ENCODE measurements at places on chromosomes 2 and 18.

DNA sequence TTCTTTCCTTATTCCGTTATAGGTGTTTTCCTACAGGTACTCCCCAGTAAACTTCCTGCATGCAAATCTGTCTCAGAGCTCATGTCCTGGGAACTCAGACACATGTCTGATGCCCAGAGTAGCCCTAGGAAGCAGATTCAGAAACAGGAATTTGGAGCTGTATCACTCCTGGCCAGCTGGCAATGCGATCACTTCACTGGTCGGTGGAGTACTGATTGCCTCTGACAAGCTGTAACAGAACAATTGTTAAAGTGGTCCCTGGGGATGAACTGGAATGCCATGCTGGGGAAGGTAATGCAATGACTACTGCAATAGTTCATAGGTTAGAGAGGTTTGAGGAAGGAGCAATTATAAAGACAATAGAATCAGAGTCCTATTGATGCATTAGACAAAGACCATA, 131.6 kb upstream of the DOCK10 start:
- DNase-seq = no peak

DNA sequence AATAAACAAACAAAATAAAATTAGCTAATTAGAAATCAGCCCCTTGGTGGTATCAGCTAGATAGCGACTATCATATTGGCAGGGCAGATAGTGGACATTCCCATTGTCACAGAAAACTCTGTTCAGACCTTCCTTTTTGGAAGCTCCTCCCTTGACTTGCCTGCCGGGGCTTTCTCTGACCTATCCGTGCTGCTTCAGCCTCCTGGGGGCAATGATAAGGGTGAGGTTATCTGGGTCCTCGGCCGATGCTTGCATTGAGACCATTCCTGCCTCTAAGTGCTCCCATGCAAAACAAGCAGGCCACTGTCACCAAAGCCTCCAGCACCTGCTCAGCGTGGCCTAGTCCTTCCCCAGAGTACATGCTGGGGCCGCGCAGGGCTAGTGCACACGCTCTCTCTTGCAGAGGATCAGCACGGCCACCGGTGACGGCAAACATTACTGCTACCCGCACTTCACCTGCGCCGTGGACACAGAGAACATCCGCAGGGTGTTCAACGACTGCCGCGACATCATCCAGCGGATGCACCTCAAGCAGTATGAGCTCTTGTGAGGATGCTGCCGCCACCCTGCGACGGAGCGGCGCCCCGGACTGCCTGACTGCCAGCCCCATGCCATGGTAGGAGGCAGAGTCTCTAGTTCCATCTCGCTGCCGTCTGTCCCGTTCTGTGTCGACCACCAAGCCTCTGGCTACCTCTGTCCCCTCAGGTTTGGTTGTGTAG, 27.4 kb downstream of the MPPE1 start:
- DNase-seq = no peak

DNA sequence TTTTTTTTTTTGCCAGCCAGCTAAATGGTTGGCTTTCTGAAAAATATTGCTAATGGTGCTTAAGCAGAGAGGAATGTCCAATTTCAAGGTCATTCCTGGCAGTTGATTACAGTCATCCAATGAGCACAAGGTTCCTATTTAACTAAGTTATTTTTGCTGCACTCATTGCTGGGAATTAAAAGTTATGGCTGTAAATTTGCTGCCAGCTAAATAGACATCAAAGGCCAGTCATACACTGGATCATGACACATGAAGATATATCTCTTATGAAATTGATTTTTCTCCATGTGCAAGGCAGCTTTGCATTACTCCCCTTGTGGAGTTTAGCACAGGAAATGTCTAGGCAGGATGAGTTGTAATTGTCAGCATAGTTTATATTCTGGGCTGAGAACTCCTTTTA, 1898.4 kb upstream of the CELF4 start:
- no peak for DNase-seq

- DNase-seq = no peak
Observed at GRCh38 chr2:190159453-190159852, 96.9 kb upstream of the MSTN start.

DNA sequence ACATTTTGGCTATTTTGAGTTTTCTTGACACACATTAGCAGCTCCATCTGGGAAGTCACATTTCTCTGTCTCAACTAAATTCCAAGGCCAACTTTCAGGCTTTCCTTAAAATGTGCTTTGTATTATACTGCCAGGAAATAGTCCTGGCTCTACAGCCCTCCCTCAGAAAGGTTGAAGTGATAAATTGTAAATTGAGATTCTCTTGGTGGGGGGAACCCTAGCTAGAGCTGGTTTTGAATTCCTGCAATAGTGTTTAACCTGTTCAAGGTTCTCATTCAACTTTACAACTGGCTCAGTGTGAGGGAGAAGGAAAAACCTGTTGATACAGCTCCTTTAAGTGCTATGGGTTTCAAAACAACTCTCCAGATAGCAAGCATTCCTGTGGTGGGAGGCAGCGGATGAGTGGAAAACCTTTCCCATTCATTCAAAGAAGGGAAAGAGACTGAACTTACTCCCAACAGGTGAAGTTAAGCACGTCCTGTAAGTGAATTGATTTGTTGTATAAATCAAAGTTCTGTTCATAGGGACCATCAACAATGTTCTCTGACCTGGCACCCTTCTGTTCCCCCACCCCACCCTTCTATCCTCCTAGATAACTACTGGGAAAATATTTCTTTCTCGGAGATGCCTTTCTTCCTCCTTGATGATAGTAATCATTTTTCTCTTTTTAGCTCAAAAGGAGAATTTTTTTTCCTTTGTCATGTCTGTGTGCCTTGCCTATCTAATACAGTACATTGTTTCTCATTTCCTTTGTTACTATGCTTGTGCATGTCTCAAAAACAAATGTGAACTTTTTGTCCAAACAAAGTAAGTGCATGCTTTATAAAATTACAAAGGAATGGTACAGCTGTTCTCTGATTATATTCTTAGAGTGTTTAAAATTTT, 44.2 kb upstream of the SLC39A10 start:
- no peak for DNase-seq
